ENCODE measurements at places on chromosomes 11 and 22. TPM values are rescaled to one million over a fixed set of nuclear protein-coding genes. Genes with fewer than 3 reads are reported as not detected.

TNKS1BP1 gene
- total RNA-seq, result 24.2 TPM

MN1 gene
- 0.23 TPM for total RNA-seq

- no peaks in the 10 kb centered on the region for H3K36me3 ChIP-seq
- no peaks in the 10 kb centered on the region for H3K4me1 ChIP-seq
- no peak overlapping the region for H3K27ac ChIP-seq
- no peak overlapping the region for H3K4me3 ChIP-seq
- DNase-seq, result peak; percentile 41
Measured at GRCh38 chr11:11211888-11212287, 141.2 kb downstream of the CSNK2A3 start.

DNA sequence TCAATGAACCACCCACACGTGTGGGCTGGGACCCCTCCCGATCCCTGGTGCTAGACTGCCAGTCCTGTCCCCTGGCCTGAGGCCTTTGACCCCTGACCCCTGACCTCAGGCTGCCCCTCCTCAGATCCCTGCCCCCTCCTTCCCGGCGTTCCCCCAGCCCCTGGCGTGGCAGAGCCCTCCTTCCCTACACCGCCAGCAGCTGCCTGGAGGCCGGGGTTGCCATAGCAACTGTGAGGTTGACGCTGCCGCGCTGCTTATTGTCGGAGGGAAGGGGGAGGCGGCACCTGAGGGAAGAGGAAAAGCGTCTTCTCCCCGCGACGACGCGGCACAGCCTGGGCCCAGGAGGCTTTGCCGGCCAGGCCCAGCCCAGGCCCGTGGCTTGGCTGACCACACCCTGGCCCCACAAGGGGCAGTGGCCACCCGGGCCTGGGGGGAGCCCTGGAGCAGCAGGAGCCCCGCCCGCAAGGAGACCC is 32.6 kb downstream of the SHANK3 start:
- H3K27ac ChIP-seq, result no peak overlapping the region
- H3K27me3 ChIP-seq, result peaks cover 2% of the 10 kb centered on the region
- peaks cover 11% of the 10 kb centered on the region for H3K4me1 ChIP-seq
- DNase-seq, result no peak

DNA sequence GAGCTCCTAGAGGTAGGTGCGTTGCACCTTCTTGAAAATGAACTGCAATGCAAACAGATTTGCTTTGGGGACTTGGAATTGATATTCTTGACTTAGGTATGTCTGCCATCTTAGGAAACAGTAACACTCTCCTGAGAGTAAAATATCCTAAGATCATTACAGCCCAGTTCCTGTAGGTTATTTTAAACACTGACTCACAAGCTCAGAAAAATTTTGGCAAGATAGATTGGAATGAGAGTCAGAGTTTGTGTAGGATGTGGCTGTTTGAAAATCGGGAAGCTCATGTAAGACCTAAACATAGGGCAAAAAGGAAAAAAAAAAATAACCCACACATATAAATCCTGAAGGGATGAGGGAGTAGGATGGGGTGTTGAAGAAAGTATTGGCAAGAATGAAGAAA is 377.0 kb upstream of the LRRC4C start:
- no peak overlapping the region for H3K4me3 ChIP-seq
- no peaks in the 10 kb centered on the region for H3K36me3 ChIP-seq
- no peaks in the 10 kb centered on the region for H3K27me3 ChIP-seq
- DNase-seq, result no peak
- no peaks in the 10 kb centered on the region for H3K4me1 ChIP-seq
- no peak overlapping the region for H3K27ac ChIP-seq

GRCh38 chr11:61828629-61829407 is 718 bp downstream of the FADS2 start:
- no peaks in the 10 kb centered on the region for H3K27me3 ChIP-seq
- DNase-seq, result peak; percentile 90
- peak overlapping the region; percentile 95 for H3K27ac ChIP-seq

DNA sequence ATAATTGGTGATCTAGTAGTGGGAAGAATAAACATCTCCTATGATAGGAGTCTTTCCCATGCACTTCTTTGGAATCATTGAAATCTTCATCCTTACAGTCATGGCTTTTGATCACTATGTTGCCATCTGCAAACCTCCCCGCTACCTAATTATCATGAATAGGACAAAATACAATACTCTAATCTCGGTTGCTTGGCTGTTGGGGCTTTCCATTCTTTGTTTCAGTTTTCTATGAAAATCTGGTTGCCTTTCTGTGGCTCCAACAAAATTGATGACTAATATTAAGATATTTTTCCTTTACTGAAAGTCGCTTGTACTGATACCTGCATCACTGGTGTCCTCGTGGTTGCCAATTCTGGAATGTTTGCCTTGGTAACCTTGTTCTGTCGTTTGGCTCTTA is 11.9 kb downstream of the OR4C6 start:
- H3K4me3 ChIP-seq, result no peak overlapping the region
- no peaks in the 10 kb centered on the region for H3K4me1 ChIP-seq
- no peak for DNase-seq
- H3K27me3 ChIP-seq, result no peaks in the 10 kb centered on the region
- no peaks in the 10 kb centered on the region for H3K36me3 ChIP-seq

- H3K4me1 ChIP-seq, result no peaks in the 10 kb centered on the region
- H3K36me3 ChIP-seq, result no peaks in the 10 kb centered on the region
- DNase-seq, result no peak
- no peak overlapping the region for H3K4me3 ChIP-seq
- H3K27me3 ChIP-seq, result peaks cover 1% of the 10 kb centered on the region
Measured at GRCh38 chr11:120545813-120546212, 34.3 kb downstream of the GRIK4 start.

- no peak for DNase-seq
- H3K27me3 ChIP-seq, result peaks cover 2% of the 10 kb centered on the region
- H3K4me1 ChIP-seq, result no peaks in the 10 kb centered on the region
- H3K27ac ChIP-seq, result no peak overlapping the region
- no peak overlapping the region for H3K4me3 ChIP-seq
- no peaks in the 10 kb centered on the region for H3K36me3 ChIP-seq
Measured at GRCh38 chr11:83641511-83641910, 355.3 kb upstream of the CCDC90B start.

DNA sequence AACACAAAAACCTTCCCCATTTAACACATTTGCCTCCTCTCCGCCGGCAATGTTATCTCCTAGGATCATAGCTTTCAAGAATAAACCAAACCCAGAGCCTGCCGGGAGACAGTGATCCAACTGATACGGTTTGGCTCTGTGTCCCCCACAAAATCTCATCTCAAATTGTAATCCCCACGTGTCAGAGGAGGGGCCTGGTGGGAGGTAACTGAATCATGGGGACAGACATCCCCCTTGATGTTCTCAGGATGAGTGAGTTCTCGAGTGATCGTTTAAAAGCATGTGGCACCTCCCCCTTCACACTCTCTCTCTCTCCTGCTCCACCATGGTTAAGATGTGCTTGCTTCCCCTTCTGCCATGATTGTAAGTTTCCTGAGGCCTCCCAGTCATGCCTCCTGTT is 33.3 kb downstream of the RBFOX2 start:
- no peak for DNase-seq
- H3K4me1 ChIP-seq, result no peaks in the 10 kb centered on the region
- H3K36me3 ChIP-seq, result no peaks in the 10 kb centered on the region
- H3K4me3 ChIP-seq, result no peak overlapping the region

GRCh38 chr11:15941206-15941770 is 415.1 kb downstream of the SOX6 start:
- peak; percentile 68 for DNase-seq
- no peak overlapping the region for H3K27ac ChIP-seq
- H3K4me3 ChIP-seq, result no peak overlapping the region
- no peaks in the 10 kb centered on the region for H3K27me3 ChIP-seq
- H3K4me1 ChIP-seq, result no peaks in the 10 kb centered on the region
- no peaks in the 10 kb centered on the region for H3K36me3 ChIP-seq
